ENCODE measurements at places on chromosomes 5 and 9. TPM values are rescaled to one million over a fixed set of nuclear protein-coding genes. Genes with fewer than 3 reads are reported as not detected.

GRCh38 chr5:170307575-170308465 is 10.2 kb upstream of the LCP2 start:
- peak; percentile 63 for DNase-seq

DNA sequence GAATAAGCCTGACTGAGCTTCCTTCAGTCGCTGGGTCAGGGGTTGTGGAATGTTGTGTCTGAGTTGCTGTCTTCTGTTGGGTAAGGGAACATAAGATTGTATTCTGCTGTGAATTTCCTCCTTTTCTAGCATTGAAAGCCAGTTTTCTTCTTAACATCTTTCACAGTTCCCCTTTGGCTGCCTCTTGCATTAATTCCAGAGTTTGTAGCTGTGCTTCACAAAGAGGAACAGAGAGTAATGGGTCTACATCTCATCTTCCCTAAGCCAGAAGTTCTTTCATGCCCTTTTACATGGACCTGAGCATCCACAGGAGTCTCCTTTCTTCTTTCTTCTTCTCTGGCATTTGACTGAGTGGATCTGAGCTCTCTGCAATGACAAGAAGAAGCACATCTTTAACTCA is 686.8 kb downstream of the KCTD16 start:
- DNase-seq, result no peak

DNA sequence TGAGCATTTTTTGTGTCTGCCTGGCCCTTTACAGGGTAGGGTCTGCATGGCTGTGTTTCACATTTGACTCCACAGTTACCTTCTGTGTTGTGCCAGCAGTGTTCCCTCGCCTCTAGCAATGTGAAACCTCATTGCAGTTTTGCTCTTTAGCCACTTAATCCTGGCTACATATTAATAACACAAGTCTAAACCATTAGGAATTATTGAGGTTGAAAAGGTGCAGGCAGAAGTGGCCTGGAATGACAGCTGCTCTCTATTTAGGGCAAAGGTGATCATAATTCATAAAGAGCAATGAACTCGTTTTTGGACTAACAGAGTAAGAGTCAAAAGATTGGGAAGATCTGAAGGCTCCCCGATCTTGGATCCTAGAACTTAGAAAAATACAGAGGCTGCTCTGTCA is 176.7 kb upstream of the RAD23B start:
- DNase-seq, result no peak

Gene PCDHGC5
- 2.9 TPM for total RNA-seq

DNA sequence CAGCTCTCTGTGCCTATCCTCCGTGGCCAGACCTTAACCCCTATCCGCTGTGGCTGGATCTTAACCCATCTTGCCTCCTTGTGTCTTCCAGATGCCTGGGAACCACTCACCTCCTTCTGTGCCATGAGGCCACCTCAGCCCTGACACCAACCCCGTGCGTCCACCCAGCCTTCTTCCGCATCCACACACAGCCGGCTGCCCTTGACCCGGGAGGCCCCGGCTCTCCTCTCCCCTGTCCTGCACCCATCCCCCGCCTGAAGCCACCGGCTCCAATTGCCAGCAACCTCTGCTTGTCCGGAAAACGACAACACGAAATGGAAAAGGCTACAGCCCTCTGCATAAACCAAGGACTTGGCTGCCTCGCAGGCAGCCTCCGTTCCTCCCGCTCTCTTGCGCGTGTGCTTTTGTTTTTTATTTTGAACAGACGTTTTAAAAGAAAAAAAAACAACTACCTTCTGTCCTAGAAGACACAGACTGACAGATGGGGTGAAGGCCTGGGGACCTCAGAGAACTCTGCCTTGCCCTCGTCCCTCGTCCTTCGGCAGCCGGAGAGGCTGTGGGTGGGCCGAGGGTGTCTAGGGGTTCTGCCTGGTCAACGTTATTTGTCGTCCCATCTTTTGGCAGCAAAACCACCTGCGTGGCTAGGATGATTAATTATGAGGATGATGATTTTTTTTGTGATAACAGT is 32.5 kb upstream of the HMCN2 start:
- DNase-seq, result no peak

DNA sequence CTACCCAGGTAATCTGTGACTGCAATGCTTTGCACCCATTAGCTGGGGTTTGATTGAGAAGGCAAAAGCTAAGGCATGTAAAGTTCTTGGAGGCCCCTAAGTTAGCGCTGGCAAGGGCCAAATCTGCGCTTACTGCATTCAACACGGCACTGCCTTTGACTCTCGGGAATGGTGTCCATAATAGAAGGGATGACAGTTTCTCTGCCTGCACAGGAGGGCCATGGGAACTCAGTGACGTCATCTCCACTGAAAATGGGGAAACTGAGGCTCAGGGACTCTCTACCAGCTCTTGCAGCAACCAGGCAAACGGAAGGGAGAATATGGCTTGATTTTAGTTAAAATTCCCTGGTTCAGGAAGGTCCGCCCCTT is 487 bp downstream of the SPATA24 start:
- no peak for DNase-seq

Gene IGIP
- 5.0 TPM for total RNA-seq

- no peak for DNase-seq
Observed at GRCh38 chr5:42606464-42606869, 150.2 kb upstream of the CCDC152 start.

Gene SYK
- total RNA-seq, result not detected

DNA sequence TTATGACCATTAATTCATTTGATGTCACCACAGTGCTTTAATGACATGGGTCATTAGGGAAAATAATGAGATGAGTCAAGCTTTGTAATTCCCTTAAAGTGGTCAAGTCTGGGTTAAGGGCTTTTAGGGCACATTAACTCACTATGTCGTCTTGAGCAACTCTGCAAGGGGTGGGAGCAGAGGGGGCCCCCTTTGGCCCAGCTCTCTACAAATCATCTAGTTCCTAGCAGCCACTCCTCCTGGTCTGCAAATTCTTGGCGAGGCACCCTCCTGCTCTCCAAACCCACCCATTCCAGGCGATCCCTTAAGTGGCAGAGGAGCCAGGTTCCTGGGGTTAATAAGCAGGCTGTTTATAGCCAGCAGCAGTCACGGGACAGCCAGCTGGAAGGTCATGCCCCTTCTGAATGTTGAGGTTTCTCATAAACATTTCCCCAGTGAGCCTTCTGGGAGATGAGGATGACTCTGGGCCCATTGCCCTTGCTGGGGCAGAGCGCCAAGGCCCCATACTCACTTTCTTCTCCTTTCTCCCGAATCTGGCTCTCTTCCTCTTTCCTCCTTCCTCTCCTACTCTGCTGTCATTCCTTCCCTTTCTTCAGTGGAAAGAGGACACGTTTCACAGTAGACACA is 14.3 kb upstream of the GPX3 start:
- peak; percentile 57 for DNase-seq

GRCh38 chr5:139744471-139745131 is 51.0 kb upstream of the PSD2 start:
- DNase-seq, result no peak

DNA sequence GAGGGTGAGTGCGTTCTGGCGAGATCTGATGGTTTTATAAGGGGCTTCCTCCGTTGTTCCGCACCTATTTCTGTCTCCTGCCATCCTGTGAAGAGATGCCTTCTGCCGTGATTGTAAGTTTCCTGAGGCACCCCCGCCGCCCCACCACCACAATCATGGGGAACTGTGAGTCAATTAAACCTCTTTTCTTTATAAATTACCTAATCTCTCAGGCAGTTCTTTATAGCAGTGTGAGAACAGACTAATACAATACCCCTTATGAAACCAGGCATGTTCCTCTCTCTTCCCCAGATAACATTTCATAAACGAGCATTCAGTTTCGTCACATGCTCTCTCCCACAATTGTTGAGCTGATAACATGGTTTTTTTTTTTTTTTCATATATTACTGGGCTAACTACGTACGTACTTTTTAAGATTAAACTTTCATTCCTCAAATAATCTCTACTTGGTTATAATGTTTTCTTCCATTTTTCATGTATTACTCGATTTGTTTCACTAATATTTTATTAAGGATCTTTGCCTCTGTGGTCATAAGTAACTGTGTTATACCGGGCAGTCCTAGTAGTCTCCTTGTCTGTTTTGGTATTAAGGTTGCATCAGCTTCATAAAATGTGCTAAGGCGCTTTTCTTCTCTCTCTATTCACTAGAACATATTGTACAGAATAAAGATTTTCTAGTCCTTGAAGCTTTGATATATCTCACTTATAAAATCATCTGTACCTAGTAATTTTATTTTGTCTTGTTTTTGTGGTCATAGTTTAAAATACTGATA is 64.9 kb upstream of the MVB12B start:
- DNase-seq, result no peak

DNA sequence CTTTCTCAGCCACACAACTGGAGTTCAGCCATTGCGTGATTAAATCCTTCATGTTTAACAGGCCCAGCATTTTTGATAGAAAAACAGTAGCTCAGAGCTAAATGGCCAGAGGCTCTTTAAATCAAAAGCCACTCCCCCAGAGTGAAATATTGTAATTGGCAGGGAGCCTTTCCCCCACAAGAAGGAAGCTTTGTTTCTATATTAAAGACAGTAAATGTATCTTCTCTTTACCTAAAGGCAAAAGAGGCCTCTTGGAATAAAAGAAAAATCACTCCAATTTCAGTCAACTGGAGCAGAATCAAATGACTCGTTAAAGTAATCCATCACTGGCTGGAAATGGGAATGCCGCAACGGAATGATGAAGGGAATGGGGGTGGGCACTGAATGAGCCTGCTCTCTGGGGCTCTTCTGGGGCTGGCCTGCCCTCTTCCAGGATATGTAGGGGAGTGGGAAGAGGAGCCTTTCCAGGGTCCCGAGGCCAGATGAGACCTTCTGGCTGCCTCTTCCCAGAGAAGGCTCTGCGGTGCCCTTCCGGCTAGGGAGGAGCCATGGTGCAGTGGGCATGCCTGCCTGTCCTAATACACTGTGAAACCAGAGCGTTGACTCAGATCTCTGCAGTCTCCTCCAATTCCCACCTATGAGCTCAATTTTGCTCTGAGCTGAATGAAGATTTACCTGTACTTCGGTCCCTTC is 45.2 kb downstream of the ANKDD1B start:
- DNase-seq, result peak; percentile 46

Gene ADAMTS19
- total RNA-seq, result 0.28 TPM

GRCh38 chr5:127386557-127386956 is 96.0 kb downstream of the MEGF10 start:
- peak; percentile 56 for DNase-seq
